ENCODE measurements at places on chromosomes 1 and 21.

DNA sequence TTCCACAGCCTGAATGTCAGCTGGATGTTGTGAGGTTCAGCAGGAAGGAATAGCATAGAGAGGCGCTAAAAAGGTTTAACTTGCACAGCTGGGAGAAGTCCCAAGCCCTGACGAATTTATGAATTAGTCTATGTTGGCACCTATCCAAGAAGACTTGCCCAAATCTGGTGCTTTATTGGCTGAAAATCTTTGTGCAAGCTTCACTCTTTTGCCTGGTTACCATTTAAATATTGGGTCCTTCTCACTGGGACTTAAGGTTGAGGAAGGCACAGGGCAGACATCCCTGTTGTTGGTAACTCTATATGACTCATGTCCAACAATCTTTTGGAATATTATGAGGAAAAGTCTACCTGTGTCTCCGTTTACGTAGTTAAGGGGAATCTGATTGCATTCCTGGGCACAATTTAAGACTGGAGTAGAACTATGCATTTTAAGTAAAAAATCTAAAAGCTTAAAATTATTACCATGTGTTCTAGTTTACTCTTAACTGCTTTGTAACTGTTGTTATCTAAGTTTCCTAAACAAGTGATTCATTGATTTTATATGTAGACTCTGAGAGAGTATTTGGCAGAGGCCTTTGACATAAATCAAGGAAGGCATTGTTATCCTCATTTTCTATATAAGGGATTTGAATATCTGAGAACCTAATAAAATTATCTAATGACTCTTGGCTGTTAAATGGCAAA lies 181.7 kb upstream of the DPYD start:
- no peak for DNase-seq

DNA sequence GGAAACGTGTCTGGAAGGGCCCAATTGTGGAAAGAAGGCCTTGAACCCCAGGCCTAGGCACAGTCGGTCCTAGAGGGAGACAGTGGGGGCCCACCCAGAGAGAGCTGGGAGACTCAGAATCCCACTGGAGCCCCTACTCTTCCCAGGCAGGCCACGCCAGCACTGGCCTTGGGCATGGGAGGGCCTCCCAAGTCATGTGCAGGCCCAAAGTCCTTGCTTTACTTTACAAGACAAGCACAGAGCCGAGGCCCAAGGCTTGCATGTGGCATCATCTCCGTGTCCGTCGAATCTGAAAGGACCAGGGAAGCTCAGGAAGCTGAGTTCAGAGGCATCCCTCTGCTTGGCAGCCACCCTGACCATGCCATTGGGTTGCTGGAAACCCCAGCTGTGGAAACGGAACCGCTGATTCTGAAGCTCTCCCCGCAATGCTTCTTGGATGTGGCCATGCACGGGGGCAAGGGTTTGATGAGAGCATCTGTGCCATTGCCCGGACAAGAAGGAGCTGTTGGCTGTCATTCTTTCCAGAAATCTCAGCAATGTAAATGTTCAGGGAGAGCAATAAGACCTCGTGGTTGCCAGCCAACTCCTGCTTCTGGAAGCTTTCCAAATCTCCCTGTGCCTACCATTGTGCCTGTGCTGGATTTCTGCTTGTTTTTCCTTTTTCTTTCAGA lies 32.8 kb downstream of the ABCG1 start:
- no peak for DNase-seq

DNA sequence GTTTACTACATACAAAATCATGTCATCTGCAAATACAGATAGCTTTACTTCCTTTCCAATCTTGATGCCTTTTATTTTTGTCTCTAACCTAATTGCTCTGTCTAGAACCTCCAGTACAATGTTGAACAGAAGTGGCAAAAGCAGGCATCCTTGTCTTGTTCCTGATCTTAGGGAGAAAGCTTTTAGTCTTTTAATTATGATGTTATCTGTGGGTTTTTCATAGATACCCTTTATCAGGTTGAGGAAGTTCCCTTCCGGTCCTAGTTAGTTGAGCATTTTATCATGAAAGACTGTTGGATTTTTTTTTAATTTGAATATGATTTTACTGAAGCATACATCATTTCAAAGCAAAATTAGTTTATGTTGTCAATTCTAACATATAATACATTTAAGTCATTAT lies 45.7 kb upstream of the DISC1 start:
- no peak for DNase-seq

- peak; percentile 72 for DNase-seq
Observed at GRCh38 chr1:25520446-25521061, 22.9 kb upstream of the LDLRAP1 start.

GRCh38 chr1:118264343-118264742 lies 79.3 kb upstream of the SPAG17 start:
- DNase-seq: no peak
